ENCODE measurements at places on chromosomes 16 and 17.

GRCh38 chr17:72510351-72511016 lies 389.7 kb downstream of the SOX9 start:
- DNase-seq, result no peak

- no peak for DNase-seq
Observed at GRCh38 chr16:16928532-16929109, 542.1 kb downstream of the XYLT1 start.

DNA sequence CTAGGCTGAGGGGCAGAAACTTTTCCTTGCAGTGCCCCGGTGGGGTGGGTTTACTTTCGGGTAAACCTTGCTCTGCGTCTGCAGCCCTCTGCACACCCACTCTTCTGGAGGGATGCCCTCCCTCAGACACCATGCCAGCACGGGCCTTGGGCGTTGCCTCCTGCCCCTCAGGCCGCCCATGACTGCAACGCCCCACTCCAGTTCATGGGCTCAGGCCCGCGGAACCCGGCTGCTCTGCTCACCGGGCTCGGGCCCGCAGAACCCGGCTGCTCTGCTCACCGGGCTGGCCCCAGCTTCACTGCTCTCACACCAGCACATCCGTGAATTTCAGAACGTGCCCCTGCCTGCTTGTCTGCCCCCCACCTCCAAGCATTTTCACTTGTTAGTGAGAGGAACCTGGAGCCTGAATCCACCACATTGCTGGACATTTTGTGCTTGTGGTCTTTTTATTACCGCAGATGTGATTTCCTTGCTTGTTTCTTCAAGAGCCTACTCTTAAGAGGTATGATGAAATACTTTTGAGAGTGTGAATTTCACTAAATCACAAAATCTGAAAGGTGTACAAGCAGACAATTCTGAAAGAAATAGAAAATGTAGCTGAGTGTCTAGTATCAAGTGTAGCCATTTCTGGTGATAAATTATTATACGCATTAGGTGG lies 130.9 kb downstream of the RPTOR start:
- no peak for DNase-seq

DNA sequence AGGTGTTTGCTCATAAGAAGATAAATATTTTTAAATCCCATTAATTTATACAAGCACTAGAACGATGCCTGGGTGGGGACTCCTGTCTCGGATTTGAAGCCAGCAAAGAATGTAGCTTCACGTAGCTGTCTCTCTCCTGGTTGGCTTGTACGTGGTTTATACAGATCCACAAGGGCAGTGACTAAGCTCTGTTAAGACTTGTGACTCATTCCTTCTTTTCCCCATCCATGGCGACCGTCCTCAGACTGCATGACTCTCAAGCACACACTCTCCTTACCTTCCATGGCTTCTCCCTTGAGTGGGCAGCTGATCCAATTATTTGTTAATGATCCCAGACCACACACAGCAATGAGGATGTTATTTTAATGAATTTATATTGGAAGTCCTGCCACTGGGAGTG lies 679.7 kb upstream of the SOX9 start:
- no peak for DNase-seq

DNA sequence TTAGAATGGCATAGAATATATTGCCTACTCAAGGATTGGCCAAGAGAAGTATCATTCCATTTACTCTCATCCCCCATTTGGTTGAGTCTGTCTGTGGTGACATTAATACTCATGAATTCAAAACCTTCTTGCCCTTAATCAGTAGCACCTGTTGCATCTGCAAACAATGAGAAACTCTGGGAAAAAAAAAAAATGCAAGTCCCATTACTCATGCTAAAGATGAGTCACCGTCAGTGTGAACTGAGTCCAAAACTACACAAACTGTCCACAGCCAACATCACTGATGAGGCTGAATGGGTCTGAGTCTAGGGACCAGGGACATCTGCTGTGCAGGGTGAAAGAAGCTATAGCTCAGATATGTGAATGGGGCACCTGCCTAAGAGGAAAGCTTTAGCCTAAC lies 96.9 kb upstream of the ADAMTS18 start:
- DNase-seq, result no peak

DNA sequence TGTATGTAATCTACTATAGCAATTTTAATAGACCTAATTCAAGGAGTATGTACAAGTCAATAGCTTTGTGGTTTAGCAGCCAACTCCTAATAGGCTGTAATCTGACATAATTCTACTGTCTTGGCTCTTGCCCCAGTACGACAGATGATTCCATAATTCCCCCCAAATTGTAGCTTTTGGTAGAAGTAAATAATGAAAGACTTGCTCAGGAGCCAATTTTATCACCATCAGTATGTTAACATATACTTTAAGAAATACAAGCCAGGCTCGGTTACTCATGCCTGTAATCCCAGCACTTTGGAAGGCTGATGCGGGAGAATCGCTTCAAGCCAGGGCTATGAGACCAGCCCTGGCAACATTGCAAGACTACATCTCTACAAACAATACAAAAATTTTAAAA lies 53.9 kb downstream of the AP2B1 start:
- no peak for DNase-seq

- no peak for DNase-seq
Observed at GRCh38 chr16:56781528-56781961, 51.6 kb downstream of the NUP93 start.

GRCh38 chr17:77107506-77108433 lies 33.0 kb upstream of the SEC14L1 start:
- DNase-seq, result peak; percentile 48

DNA sequence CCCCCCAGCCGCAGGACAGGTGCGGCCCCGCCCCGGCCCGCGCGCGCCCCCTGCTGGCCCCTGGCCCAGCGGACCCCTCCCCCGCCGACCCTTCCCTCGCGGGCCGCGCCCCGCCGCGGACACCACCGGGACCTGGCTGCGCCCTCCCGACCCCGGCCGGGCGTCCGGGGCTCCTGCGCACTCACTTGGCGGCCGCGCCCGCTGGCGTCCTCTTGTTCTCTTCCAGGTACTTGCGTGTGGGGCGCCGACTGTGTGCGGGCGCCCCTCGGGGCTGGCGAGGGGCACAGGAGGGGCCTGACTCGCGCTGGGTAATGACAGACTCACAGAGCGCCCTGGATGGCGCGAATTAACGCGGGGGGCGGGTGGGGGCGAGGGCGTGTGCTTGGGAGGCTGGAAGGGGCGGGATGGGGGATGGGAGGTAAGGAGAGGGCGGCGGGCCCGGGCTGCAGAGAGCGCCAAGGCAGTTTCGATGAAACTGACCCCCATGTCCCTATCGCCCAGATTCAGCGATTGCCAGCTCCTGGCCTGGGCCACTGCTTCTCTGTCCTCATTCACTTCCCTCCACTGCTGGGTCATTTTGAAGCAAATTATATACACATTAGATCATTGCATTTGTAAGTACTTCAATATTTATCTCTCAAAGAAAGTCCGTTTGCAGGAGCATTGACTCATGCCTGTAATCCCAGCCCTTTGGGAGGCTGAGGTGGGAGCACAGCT lies 445 bp upstream of the DBNDD1 start:
- peak; percentile 19 for DNase-seq

DNA sequence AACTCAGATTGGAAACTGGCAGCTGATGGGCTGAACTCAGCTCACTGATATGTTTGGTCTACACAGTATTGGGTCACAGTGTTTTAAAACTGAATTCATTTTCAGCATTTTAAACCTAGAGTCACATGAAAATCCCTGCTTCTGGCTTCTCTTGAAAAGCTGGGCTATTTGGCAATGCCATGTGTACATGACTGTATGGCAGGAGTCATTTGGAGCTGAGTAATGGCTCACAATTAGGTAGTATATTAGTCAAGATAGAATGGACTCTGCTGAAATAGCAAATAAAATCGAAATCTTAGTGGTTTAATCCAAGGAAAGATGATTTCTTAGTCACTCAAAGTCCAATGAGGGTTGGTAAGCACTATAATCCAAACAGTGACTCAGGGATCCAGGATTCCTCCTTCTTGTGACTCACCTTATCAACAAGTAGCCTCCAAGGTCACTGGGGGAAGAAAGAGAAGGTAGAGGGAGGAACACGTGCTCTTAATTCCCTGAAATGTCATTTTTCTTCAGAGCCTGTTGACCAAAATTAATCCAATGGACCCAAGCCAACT lies 13.9 kb upstream of the PMP22 start:
- no peak for DNase-seq

GRCh38 chr16:3756113-3756512 lies 38.8 kb upstream of the TRAP1 start:
- no peak for DNase-seq

DNA sequence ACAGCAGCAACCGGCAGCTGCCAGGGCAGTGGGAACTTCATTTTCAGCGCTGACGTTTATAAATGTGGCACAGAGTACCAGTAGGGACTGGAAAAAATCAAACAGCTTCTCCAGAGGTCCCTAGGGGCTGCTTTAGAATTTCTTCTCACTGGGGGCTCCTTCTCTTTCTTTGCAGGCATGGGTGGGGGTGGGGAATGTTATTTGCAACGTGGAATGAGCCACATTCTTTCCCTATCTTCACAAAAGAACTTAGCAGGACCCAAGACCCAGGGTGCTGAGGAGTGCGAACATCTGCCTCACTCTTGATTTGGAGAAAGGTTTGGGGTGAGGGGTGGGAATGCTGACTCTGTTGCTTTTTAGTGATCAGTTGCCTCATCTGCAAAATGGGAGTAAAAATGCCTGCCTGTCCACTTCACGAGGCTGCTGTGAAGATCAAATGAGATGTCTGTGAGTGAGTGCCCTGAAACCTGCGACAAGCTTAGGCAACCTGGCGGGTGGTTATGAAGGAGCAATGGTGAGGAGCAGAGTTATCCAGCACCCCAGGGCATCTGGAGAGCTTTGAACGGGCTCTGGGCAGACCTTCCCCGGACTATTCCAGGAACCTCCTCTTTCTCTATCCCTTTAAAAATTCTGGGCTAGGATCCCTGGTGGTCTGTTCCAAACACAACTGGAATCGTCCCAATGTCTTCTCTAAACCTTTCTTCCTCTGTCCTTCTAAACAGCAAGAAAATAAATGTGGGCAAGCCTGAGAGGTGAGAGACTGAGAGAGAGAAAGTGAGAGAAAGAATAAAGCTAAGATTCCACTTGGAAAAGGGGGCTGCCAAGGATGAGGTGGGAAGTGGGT lies 10.7 kb upstream of the PIPOX start:
- DNase-seq, result no peak

- no peak for DNase-seq
Observed at GRCh38 chr16:85653290-85653891, 35.4 kb downstream of the GINS2 start.

DNA sequence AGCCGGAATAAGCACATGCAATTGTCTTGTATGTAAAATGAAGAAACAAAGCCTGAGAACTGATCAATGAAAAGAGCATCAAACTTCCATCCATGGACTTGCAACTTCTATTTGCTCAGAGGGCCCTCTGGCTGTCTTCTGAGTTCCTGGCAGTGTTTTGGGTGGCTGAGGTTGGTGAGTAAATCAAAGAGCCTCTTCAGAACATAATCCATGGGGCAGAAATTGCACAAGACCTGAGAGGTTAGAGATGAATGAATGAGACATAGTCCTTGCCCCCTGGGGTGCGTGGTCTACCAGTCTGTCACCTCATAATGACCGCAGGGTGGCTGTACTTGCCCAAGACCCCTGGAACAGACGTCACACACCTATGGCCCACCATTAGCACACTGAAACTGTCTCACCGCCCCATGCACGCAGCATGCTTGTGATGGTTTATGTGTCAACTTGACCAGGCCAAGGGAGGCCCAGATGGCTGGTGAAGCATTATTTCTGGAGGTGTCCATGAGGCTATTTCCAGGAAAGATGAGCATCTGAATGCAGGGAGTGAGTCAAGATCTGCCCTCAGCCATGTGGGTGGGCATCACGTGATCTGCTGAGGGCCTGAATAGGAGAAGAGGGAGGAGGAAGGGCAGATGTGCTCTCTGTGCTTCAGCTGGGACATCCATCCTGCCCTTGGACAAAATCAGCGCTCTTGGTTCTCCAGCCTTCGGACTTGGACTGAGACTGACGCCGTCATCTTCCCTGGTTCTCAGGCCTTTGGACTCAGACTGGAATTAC lies 8.3 kb downstream of the PIK3R6 start:
- DNase-seq, result no peak

GRCh38 chr17:34090593-34090992 lies 164.5 kb upstream of the CCL2 start:
- no peak for DNase-seq

All from stimulated activated CD8-positive, alpha-beta memory T cell treated with anti-CD3 and anti-CD28 coated beads, Interleukin-2, amount 100 ng/mL, for 1 hour (primary cell).